ENCODE measurements at places on chromosomes 1 and 21.
A peak's percentile ranks its signal among the peaks of the same experiment; 100 is the strongest.

DNA sequence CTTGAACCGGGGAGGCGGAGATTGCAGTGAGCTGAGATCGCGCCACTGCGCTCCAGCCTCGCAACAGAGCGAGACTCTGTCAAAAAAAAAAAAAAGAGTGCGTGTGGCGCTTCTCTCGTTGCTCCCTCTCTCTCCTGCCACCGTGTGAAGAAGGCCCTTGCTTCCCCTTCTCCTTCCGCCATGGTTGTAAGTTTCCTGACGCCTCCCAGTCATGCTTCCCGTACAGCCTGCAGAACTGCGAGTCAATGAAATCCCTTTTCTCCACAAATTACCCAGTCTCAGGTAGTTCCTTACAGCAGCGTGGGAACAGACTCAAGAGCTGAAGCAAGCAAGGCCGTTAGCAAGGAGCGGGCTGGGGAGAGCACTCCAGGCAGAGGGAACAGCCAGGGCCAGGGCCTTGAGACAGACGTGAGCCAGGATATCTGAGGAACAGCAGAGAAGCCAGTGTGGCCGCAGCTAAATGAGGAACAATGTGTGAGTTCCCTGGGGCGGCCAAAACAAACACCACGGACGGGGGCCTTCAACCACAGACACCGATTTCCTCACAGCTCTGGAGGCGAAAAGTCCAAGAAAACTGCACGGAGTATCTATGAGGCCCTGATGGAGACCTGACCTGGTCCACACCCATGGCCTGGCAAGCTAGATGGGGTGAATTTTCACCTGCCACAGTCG, 54.2 kb upstream of the ETS2 start:
- no peak for DNase-seq

GRCh38 chr1:99645203-99645602, 710 bp upstream of the PALMD start:
- no peak for DNase-seq

DNA sequence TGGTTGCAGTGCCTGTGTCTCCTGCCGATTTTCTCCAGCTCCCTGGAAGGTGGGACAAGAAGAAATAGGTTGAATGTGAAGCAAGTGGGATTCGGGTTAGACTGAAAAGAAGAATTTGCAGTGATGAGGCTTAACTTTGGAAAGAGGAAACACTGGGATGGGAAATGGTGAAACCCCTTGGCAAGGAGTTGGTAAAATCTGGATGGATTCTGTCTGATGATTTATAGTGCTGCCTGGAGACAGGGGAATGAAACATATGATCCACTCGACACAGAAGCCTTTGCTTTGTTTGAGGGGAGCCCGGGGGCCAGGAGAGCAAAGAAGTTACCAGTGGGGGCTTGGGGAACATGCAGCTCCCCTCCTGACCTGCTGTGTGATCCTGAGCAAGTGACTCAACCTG, 67.2 kb downstream of the UBIAD1 start:
- no peak for DNase-seq

DNA sequence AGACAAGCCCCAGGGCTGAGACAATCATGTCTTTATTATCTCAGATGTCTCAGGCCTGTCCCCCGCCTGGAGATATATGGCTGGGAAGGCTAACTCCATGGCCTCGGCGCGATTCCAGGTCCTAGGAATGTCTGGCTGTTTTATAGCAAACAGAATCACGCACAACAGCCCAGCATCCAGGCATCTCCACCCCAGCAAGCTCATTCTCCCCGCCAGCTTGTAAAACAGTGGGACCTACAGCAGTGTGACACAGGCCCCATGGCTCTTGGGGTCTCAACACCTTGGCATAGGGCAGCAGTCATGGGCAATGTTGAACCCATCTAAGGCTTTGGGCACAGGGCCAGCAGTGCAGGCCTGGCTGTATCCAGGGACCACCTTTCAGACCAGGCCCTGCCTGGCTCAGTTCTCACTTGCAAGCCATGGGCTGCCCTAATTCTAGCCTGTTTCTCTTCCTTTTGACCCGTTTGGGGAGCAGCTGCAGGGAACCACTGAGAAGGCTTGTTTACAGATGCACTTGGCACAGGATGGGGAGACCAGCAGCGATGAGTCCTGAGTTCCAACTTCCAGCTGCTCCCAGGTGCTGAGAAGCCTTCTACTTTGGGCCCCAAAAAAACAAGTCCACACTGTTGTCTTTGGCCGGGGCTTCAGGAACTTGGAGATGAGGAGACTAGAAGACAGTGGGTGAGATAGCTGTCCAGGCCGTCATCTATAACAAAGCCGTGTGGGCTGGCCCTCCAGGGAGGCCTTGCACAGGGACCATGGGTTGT, 34.4 kb downstream of the WNT4 start:
- DNase-seq: peak; percentile 40

DNA sequence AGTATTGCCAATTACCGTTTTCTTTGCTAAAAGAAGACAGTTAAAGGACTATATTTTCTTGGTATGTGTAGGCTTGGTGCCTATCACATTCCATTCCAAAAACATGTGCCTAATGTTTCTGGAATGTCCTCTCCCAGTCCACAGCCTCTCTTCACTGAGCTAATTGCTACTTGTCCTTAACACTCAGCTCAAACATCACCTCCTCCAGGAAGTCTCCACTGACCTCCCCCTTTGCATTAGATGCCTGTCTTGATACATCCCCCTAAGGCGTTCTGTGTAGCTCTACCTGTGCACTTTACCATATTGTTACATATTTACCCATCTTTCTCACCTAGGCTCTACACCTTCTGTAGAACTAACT, 195.6 kb upstream of the CAMK1G start:
- no peak for DNase-seq
